ENCODE measurements at places on chromosomes 11 and 22.

GRCh38 chr22:35894937-35895708, 133.5 kb downstream of the RBFOX2 start:
- DNase-seq: no peak

- DNase-seq: no peak
Observed at GRCh38 chr22:36510384-36510783, 3.5 kb upstream of the FOXRED2 start.

- peak; percentile 33 for DNase-seq
Observed at GRCh38 chr22:41198027-41198580, 7.0 kb upstream of the L3MBTL2 start.

DNA sequence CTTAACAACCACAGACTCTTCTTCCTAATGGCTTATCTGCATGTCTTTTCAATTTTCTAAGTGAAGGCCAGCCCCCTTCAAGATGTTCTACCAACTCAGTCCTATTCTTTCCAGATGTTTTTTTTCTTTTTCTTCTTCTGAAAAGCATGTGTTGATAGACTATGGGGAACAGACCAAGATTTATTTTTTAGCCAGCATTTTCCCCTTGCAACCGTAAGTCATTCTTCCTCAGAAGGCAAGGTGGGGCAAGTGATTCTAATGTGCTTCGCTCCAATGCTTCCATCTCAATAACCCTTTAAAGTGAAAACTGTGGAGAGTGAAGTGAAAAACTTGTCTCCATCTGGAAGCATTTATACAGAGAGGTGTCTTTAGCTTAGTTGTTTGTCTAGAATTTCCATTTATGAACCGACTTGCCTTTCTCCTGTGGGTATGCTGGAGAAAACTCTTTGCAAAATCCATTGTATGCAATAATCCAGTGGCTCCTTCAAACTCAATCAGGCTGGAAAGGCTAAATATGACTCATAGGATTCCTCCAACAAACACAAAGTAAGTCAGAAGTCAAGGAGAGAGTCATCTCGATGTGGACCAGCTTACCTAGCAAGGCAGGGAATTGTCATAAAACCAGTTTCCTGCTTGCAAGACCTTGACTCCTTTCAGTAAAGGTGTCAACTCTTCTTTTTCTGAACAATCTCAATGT, 83.7 kb downstream of the MAML2 start:
- no peak for DNase-seq

DNA sequence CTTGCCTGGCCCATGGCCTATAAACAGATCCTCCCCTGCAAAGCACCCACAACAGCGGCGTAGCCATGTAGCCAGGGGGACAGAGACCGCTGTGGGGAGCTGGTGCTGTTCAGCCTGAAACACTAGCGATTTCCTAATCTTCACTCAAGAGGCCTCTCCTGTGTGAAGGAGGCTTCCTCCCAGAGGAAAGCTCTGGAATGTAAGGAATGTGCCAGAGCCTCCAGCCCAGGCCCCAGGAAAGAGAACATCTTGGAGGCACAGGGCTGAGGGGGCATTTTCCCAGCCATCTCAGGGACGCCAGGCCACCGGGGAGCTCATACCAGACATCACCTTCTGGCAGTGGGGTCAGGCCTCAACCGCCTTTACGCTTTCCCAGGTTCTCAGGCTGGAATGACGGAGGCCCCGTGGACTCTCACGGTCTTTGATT, 24.0 kb downstream of the MIAT start:
- no peak for DNase-seq

GRCh38 chr11:123559523-123559955, 94.9 kb downstream of the SCN3B start:
- DNase-seq: no peak

DNA sequence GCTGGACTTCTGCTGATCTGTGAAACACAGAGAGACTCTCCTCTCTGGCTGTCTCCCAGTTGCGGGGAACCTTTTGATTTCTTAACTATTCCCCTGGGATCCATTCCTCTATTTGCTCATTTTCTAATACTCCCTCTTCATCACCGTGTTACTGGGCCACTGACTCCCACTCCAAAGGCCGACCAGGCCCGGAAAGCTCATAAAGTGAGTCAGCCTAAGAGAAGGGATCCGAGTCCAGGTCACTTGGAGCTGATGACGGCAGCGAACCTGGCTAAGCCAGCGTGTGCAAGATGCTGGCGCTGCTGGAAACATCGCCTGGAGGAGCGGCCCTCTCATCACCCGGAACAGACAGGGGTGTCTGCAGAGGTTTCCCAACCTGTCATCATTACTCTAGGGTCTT, 112.8 kb downstream of the FBXO7 start:
- no peak for DNase-seq

- no peak for DNase-seq
Observed at GRCh38 chr22:42881982-42882656, 25.0 kb upstream of the ARFGAP3 start.

DNA sequence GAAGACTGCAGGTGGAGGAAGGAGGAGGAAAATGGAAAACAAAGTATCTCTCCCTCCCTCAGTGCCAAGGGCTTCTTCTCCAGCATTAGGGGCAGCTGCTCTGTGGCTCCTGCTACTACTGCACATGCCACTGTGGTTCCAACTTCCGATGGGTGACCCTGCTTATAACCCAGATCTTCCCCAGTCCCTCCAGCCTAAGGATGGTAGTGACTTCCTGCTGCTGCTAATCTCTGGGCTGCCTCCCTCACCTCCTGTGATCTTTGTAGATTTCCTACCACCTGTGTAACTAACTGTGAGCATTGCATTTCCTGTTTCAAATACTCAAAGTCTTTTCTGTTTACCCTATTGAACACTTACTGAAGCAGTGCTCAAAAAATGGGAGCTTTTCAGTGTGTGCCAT, 28.7 kb upstream of the TRPC6 start:
- no peak for DNase-seq

DNA sequence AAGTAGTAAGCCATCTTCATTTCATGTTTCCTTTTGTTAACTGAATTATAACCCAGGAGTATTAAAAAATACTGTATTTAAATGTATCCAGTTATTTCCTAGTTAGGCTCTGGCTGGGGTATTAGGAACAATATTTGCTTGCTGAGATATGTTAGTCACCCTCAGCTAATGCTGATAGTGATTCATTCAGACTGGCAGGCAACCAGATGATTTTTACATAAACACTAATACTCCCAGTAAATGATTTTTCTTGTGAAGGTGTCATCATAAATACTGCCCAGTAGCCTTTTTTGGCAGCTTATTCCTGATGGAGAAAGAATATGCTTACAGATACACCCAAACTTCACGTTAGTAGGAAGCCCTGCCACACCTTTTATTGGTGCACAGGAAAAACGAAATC, 8.1 kb downstream of the YWHAH start:
- no peak for DNase-seq

GRCh38 chr22:39674536-39674935, 104.0 kb downstream of the CACNA1I start:
- DNase-seq: no peak

DNA sequence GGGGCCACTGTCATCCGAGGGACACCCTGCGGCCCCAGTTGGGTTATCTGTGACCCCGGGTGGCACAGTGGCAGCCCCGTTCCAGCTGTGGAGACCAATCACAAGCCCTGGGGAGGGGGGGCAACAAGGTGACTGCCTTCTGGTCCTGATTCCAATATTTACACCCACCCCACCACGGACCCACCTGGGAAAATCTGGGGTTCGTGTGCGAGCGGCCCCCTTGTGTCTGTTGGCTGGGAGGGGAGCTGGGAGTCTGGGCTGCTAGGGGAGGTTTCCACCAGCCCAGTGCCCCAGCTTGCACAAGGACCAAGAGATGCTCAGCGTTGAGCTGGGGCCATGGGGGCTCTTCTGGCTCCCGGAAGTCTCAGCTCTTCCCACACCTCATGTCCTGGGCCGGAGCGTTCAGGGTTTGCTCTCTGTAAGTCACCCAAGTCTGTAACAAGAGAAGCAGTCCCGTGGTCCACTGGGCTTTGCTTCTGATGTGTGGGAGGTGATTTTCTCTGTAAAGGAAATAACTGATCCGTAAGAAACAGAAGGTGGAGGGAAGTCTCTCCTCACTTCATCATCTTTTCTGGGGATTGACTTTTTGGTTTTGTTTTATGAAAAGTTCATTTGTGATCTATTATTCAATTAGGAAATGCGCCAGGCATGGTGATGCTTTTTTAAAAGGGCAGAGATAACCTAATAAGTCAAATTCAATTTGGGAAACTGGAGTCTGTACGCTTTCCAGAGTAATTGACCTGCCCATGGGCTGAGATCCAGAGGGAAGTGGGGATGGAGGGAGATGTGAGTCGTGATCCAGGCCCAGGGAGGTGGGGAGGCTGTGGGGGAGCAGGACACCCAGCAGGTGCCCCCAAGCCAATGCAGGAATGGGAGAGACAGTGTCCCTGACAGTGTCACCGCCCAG, 22.4 kb upstream of the GAL start:
- no peak for DNase-seq

DNA sequence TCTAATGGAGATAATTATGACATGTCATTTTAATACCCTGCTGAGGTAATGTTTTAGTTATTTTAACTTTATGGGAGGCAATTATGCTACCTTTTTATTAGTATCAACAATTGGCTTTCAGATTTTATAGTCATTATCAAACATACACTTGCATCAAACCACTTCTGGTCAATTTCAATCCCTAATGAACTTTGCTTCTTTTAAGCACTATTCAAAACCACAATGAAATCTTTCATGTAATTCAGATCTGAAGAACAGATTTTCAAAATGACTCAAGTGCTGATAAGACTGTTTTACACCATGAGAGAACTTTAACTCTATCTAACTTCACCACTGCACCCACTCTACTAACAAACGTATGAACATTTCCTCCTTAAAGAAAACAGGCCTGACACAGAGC, 25.9 kb upstream of the CCDC34 start:
- DNase-seq: no peak

DNA sequence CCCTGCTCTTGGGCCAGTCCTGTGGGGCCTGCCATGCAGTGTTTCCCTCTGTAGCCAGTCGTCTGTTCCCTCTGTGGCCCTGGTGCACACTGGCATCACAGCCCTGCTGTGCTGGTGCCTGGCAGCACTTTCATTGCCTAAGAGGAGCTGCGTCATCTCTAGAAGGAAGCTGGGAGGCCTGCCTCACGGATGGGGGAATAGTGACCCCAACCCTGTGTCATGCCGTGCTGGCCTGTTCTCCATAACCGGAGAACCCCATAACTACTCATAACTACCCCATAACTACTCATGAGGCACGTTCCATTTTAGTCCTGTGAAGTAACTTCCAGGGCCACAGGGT, 14.0 kb downstream of the RAB36 start:
- no peak for DNase-seq

DNA sequence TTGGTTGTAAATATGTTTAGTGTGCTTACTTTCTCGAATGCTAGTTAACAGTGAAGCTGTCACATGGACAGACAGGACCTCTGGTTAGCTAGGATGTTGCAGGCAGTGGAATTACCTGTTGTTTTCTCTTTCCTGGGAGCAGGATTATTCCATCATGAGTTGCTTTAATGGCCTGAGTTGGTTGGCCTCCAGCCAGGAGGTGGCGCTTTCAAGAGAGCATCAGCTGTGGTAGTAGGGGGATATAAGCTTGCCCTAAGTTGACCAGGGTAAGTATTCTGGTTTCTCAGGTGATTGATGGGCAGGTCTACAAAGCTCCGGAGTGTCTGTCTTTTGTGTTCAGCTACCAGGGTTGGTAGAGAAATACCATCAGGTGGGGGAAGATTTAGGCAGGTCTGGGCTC, 43.5 kb downstream of the NELL1 start:
- DNase-seq: no peak

GRCh38 chr22:37501610-37502341, 15.6 kb upstream of the MFNG start:
- no peak for DNase-seq

Measured in stimulated activated CD4-positive, alpha-beta T cell treated with anti-CD3 and anti-CD28 coated beads, Interleukin-15, amount 100 ng/mL, for 1 hour (primary cell).